ENCODE measurements at places on chromosomes 11 and 22.

DNA sequence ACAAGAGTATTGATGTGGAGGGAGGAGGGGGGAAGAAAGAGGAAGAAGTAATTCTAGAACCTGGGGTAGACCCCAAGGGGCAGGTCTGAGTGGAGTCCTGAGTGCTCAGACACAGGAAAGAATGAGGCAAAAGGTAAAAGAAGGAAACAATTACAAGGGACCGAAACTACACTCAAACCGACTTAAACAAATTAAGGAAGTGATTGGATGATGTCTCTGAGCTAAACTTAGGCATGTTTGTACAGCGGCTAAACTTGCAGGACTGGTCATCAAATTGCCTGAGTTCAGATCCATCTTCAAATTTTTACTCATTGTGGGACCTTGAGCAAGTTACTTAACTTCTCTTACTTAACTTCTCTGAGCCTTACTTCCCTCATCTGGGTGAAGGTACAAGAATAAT lies 86.3 kb upstream of the LRRC55 start:
- no peak for DNase-seq

GRCh38 chr11:2300936-2301630 lies 635 bp downstream of the C11orf21 start:
- DNase-seq: peak; percentile 41

DNA sequence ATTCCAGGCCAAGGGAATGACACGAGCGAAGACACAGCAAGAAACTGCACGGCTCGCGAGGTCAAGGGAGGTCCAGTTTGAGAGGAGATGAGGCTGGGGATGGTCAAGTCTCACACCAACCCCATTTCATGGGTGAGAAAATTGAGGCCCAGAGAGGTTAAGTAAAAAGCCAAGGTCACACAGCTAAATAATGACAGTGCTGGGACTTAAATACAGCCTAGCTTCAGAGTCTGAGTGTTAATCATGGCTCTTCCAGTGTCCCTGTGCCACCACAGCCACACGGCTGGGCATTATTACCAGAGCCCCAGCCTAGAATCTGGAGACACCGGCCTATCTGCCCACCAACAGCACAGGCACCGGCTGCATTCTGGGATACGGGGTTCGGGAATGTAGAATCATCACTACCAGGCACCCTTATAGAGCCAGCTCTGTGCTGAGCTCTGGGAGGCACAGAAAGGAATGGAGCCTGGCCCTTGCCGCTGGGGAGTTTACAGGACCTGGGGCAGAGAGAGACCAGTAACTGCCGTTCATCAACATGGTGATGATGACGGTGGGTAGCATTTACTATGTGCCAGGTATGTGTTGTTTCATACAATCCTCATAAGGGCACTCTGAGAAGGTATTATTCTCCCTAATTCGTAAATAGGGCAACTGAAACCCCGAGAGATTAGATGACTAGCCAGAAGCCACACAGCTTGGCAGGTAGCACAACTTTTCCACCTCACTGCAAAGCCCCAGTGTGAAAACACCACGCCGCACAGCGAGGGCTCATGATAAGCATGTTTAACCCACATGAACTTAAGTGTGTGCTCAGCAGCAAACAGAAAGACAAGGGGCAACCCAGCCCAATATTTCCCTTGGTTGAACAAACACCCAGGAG lies 51.8 kb downstream of the CD6 start:
- peak; percentile 89 for DNase-seq

- no peak for DNase-seq
Measured at GRCh38 chr11:45532546-45532945, 132.9 kb downstream of the CHST1 start.

DNA sequence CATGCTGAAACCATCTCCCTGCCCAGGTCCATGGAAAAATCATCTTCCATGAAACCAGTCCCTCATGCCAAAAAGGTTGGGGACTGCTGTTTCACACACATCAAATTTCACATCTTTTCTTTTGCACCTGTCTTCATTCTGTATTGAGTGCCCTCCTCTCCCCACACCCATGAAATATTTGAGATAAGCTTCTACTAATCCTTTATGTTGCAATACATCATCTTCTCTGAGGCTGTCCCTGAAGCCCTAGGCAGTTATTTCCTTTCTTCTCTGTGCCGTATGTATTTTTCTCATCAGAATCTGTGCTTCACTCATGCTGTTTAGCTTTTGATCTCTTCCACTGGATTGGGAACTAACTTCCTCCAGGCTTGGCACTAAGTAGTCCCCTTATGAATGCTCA lies 40.0 kb upstream of the RRM1 start:
- no peak for DNase-seq

DNA sequence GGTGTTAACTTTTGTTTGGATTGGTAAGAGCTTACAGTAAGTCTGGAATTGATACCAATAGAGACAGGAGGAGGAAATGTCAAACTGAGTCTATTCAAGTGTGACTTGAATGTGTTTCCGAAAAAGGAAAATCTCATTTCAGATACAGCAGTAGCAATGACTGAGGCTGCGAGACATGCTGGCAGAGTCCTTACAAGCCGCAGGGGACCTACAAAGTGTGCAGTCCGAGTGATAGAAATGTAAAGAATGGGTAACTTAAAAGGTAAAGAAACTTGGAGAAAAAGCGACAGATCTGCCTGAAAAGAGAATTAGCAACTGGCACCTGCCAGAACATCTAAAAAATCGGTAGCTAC lies 444 bp downstream of the CWF19L2 start:
- peak; percentile 33 for DNase-seq

GRCh38 chr11:104033134-104033533 lies 3.3 kb upstream of the DDI1 start:
- no peak for DNase-seq

DNA sequence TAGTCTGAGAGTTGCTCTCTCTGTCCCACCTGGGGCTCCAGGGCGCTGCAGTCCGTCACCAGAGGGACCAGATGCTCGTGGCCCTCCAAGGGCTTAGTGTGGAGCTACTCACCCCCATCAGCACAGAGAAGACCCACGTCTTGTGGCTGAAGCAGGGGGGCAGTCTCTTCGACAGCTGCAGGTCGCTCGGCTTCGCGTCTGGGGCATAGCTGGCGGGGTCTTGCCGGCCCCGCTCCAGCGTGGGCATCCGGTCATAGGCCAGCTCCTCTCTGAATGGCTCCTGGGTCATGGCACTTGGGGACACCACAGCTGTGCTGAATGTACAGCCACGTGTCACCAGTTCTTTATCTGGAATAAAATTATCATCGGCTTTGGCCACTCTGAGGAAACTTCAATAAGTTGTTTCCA lies 608 bp downstream of the MLC1 start:
- DNase-seq: no peak

DNA sequence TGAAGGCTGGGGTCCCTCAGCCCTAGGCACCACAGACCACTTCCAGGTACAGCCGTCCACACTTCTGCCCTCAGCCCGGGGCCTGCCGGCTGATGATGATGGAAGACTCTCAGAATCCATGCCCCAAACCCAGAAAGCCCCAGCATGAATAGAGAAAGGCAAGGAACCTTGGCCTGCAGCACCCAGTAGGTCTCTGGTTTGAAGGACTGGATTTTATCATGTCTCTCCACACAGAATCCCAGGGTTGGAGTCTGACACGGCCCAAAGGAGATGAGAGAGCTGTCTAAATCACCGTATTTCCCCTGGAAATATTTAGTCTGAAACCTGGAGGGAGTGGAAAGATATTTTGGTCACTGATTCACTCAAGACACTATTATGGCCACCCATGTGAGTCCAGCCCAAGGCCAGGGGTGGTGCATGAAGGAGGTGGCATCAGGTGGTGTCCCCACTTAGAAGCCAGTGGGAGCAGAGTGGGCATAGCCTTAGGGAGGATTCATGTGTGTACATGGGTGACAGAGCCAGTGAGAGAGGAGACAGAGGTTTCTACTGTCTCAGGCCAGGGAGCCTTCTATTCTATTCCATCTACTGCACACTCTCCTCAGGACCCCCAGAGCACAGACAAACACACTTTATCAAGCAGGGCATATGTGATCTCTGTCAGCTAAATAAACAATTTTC lies 14.0 kb downstream of the TOP3B start:
- no peak for DNase-seq

DNA sequence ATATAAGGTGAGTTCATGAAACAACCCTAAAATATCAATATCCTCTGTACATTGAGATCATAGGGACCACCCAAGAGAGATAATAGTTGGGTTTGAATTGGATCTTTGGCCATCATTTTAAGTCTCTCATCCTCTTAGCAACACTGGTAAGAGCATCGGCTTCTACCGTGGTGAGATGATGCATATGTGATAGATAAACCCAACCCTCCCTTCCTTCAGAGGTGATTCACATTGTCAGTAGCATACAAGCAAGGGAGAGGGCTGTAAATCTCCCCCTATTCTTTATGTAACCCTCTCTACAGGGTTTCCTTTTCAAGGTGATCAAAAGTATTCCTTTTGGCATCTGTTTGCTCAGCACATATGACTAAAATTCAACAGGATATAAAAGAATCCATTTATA lies 102.4 kb upstream of the MTMR2 start:
- no peak for DNase-seq

GRCh38 chr11:7563281-7563680 lies 49.5 kb downstream of the PPFIBP2 start:
- no peak for DNase-seq

- peak; percentile 48 for DNase-seq
Measured at GRCh38 chr11:413120-414081, 1.4 kb downstream of the SIGIRR start.

DNA sequence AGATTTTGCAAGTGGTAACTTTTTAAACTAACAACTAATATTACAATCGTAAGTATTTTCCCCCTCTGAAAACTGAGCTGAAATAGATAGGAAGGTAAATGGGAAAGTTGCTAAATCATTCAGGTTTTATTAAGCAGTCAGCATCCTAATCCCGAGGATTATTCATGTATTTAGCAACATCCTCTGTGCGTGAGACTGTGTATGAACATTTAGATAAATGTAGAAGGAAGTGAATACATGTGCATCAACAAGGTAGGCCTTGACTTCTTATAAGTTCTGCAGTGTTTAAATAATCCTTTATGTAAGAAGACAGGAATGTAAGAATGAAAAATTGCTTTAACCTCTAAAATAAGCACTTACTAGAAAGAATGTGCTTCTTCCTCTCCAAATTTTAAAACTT lies 745.9 kb upstream of the TENM4 start:
- DNase-seq: no peak

GRCh38 chr22:49663823-49664222 lies 163.8 kb downstream of the BRD1 start:
- peak; percentile 1 for DNase-seq

DNA sequence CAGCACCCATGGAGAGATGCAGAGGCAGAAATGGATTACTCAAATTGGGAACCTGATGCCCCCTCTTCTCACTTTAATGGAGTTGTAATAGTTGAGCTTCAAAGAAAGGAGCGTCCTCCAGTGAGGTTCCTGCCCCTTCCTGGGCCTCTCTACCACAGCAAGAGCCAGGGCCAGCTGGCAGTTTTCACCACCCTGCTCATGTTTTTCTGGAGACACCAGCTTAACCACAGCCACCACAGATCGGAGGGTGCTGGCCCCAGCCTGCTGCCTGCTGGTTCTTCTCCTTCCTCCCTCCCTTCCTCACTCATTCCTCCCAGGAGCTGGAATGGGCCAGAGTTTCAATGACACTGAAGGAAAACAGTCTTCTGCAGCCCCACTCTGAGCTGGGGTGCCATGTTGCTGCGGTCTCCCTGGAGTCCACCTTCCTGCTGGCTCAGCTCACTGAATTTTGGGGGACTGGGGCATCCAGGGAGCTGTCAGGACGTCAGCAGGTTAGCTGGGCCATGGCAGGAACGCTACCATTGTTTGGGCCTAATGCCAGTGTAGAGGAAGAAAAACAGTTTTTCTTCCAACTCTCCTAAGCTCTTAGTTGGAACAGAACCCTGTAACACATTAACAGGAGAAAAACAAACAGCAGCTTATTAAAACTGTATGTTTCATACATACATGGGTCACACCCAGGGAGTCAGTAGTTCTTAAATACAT lies 57.7 kb downstream of the TRAF6 start:
- peak; percentile 47 for DNase-seq

DNA sequence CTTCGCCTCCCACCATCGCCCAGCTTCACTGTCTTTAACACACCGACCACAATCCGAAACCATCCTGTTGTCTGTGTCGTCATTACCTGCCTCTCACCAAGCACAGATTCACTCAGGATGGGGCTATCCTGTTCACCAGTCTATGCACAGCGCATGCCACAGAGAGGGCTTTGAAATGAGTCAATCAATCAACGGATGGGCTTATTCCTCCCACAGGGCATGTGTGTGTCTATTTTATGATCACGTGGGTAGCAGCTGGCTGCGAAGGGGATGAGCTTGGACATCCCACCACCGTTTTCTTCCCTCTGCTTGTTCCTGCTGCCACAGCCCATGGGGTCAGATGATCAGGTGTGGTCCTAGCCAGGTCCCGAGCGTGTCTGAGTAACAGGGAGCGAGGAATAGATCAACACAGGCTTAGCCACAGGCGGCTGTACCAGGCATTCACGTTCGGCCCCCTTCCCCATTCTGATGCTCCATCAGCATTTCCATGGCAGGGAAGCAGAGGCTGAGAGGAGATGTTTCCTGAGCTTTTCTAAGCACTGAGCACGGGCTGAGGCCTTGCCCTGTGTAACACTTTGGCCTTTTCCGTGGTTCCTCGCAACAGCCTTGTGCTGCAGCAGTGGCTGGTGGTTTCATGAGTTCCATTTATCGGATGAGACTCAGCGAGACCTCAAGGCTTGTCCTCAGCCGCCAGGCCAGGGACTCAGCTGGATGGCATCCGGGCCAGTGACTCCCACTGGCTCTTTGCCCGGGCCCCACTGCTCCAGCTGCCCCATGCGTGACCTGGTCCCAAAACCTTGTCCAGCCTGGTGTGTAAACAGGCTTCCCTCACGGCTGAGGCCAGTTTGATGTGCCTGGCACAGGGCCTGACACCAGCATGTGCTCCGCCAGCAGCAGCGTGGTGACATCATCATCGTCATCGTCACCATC lies 48.1 kb upstream of the FGF3 start:
- DNase-seq: no peak

- no peak for DNase-seq
Measured at GRCh38 chr11:134229126-134229790, 4.8 kb downstream of the VPS26B start.

- no peak for DNase-seq
Measured at GRCh38 chr11:131849485-131849884, 479.1 kb downstream of the NTM start.

GRCh38 chr11:95522874-95523273 lies 266.7 kb downstream of the FAM76B start:
- DNase-seq: no peak

- DNase-seq: peak; percentile 9
Measured at GRCh38 chr11:65880844-65881421, 1.3 kb downstream of the CTSW start.
